DMS79 treated with DMSO at 0.1 percent for 48 hours (cell line): ENCODE measurements at places on chromosomes 12 and 14.

DNA sequence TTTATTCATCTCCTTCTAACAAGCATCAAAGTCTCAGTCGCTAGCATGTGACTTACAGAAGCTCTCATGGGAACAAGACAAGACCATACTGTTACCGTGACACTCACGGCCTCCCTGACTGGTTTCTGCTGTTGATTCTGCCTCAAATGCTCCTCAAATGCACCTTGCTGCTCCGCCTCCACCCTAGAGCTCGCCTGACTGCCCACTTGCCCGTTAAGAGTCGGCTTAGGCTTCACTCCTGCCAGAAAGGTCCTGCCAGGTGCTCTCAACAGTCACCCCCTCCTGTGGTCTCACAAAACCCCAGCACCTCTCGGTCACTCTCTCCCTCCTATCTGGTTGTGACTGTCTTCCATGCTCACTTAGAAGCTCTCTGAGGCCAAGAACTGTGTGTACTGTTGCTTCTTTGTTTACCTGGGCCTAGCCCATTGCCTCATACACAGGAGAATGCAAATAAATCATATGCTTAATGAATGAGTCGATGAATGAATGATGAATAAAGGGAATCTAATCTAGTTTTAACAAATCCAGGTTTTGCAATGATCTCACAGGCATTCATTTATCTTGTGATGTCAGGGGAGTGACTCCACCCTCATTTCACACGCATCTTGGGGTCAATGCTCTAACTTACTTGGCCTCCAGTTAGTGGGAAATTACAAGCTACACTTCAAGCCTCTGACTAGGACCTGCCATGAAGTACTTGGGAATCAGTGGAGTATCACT, 41.3 kb downstream of the SSH1 start:
- DNase-seq = peak; percentile 68

DNA sequence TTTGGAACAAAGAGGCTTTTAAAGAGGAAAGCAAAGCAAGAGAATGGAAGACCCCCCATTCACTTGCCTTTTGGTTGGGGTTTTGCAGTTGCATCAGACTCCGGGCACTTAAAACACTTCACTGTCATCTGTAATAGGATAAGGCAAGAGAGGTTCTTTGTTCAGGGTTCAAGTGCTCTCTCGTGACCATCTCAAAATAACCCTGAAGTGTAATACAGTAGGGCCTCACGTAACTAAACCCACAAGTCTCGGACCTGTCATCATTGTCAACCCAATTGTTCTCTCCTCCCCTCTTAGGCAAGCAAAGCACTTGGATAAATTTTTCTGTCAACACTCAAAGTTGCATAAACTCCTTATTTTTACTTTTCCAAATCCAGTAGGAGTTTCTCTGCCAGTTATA, 26.9 kb upstream of the MYBPC1 start:
- DNase-seq = peak; percentile 94

DNA sequence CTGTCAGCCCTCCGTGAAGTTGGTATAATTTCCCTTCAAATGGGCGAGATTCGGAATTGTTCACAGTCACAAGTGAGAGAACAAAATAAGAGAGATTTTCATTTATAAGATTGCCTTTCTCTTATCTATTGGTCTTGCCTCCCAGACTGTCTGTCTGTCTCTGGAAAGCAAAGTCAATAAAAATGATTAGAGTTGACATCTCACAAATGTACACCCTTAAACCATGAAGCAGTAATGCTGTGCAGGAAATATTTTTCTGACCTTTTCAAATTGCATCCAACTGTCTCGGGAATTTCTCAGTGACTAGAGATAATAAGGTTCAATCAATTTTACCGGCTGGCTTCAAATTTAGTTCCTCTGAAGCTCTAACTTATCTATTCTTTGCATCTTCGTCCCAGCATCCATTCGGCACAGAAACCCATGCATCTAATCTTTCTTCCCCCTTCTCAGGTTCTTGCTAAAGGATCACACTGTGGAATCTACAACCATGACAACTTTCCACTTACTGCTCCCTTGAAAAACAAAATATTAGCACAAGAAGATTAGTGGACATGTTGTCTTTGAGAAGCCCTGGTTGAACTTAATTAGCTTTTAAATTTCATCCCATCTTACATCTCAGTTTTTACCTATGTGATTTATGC, 93.1 kb downstream of the RMST start:
- peak; percentile 92 for DNase-seq

- no peak for DNase-seq
Observed at GRCh38 chr12:110647631-110648040, 33.7 kb downstream of the TCTN1 start.

DNA sequence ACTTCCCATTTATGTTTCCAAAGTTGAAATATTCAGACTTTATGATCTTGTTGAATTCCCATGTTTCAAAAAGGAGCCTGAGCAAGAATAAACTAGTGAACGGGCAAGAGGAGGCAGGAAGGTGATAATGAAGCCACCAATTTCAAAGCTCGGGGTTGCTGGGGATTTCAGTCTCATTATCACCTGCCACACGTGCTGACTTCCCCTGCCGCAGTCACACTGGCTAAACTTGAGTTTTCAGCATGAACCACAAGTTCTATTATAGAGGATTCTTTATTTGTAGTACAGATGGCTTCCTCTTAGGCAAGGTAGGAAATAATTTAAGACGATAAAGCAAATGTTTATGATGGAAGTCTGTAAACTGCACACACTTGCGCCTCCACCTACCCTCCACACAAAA, 18.1 kb upstream of the DIABLO start:
- no peak for DNase-seq

- DNase-seq = no peak
Observed at GRCh38 chr12:52828591-52829021, 5.5 kb downstream of the KRT79 start.

DNA sequence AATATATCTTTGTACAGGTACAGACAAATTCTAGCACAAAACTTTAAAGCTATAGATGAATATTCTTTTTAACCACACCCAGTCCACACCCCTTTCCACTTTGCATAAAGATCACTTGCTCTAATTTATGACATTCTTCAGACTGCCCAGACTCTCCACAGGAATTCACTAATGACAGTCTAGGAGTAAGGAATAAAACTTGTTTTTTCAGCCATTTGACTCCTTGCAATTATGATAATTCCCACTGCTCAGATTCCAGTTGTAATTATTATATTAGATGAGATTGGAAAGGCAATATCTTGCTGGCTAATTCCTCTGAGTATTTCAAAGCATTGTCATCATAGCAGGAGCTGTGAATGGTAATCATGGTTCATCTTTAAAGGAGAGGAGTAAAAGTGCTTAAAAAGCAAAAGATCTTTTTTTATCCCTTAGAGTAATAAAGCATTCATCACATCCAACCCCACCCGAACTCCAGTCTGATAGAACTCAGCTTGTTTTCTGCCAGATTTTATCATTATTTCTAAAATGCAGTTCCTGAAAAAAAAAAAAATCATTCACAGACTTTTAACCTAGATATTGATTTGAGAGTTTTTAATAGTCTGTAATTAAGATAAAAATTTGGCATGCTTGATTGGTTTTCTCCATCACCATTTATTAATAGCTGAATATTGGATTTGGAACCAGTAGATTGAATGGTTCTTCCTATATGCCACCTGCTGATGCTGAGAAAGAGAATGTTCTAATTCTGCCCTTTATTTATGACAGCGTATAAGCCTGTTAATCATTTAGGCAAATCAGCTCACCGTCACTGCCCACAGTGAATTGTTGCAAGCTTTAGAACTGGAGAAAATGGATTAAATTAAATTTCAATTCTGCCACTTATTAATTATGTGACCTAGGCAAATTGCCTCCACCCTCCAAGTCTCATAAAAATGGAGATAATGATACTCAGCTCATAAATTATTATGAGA, 93.9 kb upstream of the RASSF8 start:
- no peak for DNase-seq

GRCh38 chr12:2582631-2583030, 212.1 kb upstream of the FKBP4 start:
- no peak for DNase-seq

DNA sequence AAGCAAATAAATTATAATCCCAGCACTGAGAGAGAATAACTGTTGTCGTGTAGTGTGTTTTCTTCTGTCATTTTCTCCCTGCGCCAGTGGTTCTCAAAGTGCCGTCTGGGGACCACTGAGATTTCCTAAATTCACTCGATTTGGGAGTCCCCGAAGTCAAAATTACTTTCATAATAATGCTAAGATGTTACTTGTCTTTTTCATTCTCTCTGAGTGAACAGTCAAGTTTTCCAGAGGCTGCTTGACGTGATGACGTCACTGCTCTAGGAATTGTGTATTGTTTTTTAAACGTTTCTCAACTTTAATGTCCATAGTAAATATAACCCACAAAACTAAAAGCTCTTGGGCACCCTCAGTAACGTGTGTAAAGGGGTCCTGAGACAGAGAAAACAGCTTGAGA, 796 bp upstream of the POP5 start:
- no peak for DNase-seq

DNA sequence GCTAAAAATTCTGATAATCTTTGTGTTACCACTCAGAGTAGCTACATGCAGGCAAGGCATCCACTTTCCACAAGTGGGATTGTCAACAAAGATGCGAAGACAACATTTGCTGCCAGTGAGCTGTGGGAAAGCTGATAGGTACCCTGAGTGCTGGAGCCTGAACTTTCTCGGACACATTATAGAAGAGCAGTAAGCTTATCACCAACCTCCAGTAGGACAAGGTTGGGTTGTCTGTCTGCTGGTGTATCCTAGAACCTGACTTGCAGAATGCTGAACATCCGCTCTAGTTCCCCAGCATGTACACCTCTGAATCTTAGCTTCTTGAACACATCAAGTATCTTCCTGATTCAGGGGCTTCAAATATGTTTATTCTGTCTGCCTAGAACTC, 103.8 kb upstream of the PPM1H start:
- no peak for DNase-seq

DNA sequence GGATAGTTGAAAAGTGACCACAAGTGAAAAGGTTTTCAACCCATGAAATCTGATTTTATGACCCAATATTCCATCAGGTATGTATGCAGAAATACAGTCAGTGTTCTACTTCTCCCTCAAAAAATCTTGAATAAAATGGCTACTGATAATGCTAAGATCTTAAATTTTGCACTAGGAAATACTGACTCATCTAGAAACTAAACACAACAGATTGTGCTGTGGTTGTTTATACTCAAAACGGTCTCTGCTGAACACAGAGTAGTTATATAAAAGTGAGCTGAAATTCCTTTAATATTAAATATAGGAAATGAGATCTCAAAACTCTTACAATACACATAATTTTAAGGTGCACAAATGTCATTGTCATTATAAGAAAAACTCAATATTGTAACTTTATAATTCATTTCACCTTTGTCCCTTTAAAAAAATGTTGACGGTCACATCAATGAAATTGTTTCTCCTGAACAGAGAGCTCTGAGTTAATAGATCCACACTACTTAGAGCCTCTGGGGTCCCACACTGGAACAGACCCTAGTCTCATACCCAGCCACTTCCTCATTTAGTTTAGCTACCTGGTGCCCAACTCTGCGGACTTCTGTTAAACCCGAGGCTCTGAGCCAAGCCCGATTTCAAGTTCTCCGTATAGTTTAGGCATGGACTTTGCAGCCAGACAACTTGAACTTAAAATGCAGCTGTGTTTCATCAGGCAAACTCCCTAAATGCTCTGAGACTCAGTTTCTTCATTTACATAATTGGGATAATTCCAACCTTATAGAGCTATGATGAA, 9.3 kb downstream of the COCH start:
- no peak for DNase-seq

DNA sequence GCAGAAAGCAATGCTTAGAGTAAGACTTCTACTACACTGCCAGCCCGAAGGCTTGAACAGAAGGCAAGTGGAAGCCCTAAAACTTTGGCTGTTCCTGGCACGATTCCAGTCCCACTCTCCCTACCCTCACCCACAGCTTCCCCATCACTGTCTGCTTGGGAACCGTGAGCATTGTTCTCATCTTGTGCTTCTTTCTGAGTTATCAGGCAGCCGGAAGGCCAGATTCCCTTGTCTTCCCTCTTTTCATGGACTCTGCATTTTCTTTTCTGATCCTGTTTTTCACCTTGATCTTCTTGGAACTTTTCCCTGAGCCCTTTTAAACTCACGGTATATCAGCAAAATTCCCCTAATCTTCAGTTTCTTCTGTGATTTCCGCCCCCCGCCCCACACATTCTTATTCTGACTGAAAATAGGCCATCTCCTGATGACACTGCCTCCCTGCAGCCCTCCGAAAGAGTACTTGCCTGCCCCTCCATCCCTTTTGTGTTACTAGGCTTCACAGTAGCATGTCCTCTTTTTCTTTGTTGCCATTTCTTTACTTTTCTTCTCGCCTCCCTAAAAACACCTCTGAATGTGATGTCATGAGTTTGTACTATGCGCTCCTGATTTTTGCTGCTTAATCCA, 29.9 kb downstream of the RCOR1 start:
- DNase-seq = no peak

DNA sequence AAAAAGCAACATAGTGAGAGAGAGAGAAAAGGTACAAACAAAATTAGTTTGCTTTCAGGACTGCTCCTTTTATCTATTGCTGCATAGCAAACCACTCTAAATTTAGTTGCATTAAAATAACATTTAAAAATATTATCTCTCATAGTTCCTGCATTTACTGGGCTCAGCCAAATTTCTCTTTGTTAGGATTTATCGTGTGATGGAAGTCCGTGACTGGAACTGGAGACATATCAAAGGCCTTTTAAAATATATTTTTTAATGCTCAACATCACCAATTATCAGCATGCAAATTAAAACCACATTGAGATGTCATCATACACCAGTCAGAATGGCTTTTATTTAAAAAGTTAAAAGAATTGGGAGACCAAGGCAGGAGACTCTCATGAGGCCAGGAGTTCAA, 107.6 kb upstream of the SYT1 start:
- DNase-seq = no peak

GRCh38 chr12:128388461-128389000, 121.6 kb downstream of the TMEM132C start:
- peak; percentile 71 for DNase-seq

DNA sequence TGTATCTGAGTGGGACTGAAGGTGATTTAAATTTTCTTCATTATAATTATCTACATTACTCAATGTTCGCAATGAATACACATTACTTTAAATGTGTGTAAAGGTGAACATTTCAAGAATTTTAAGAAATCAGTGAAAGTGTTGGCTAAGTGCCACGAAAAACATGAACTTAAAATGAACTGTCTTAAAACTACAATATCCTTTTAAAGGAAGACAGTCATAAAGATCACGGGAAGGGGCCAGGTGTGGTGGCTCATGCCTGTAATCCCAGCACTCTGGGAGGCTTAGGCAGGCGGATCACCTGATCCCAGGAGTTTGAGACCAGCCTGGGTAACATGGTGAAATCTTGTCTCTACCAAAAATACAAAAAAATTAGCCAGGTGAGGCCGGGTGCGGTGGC, 11.2 kb downstream of the MOK start:
- DNase-seq = no peak

- DNase-seq = no peak
Observed at GRCh38 chr12:4802841-4803240, 82.6 kb downstream of the GALNT8 start.

GRCh38 chr12:54175200-54175963, 13.4 kb downstream of the SMUG1 start:
- peak; percentile 1 for DNase-seq
